ENCODE measurements at places on chromosomes 13 and 19. TPM values are rescaled to one million over a fixed set of nuclear protein-coding genes. Genes with fewer than 3 reads are reported as not detected.

The HCN2 gene
- 1.9 TPM for total RNA-seq

The GPI gene
- total RNA-seq, result 711 TPM

The C19orf18 gene
- total RNA-seq, result 2.0 TPM

The SLC10A2 gene
- not detected for total RNA-seq

The KIR3DL2 gene
- not detected for total RNA-seq

The ZNF649 gene
- 7.8 TPM for total RNA-seq

The CCDC124 gene
- total RNA-seq, result 70.6 TPM

The U2AF1L4 gene
- total RNA-seq, result 17.4 TPM

The CAMSAP3 gene
- total RNA-seq, result 0.13 TPM

The ONECUT3 gene
- not detected for total RNA-seq

The CYSLTR2 gene
- 3.7 TPM for total RNA-seq

The NLRP5 gene
- total RNA-seq, result not detected

The TYROBP gene
- total RNA-seq, result 122 TPM

Measured in heart right ventricle (tissue), 16 donors.